ENCODE measurements at places on chromosomes 5 and 9. TPM values are rescaled to one million over a fixed set of nuclear protein-coding genes. Genes with fewer than 3 reads are reported as not detected.

The PCDHA3 gene
- 0.05 TPM for total RNA-seq

DNA sequence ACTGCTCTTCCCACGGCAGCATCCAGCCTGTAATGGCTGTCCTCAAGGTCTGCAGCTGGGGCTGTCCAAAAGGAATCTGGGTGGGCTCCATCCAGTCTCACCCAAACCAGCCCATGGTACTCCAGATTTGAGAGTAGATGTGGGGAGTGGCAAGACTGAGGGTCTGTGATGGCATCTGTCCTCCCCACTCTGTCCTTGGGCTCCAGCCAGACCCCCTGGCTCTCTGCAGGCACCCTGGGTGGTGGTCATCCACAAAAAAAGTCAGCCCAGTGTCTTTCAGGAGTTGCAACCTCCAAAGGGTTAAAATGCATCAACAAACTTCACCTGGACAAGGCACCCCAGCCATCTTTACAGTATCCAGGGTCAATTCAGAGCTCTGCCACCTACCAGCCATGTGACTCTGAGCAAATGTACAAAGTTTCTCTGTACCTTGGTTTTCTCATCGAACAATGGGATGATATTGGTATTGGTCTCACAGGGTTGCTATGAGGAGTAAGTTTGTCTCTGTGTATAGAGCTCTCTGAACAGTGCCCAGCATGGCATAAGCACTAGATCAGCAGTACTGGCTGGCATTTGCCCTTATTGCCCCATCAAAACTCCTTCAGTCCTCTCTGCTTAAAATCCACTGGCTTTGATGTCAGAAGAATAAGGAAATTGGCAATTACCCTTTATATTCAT, 7.3 kb upstream of the S1PR3 start:
- DNase-seq = no peak

The TPPP gene
- total RNA-seq = 2.1 TPM

DNA sequence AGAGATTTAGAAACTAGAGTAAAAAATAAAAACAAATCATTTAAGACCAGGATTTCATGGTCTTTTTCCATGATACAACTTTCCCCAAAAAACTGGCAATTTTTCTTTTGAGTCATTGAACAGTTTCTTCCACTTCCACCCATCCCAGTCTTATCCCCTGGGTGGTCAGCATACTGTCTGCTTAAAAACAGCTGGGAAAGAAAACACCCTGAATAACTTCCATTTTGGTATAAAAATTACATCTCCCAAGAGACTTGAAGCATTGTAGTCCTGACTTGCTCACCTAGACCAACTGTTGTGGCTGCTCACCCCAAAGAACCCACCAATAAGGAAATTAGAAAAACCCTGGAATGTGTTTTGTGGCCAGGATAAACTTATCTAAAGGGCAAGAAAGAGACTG, 731.3 kb downstream of the NR2F1-AS1 start:
- no peak for DNase-seq

The CEP72 gene
- 5.9 TPM for total RNA-seq

GRCh38 chr5:171427318-171428167, 8.1 kb downstream of the FGF18 start:
- DNase-seq = peak; percentile 28

GRCh38 chr5:145470396-145470979, 364.7 kb downstream of the PRELID2 start:
- no peak for DNase-seq

- DNase-seq = no peak
Measured at GRCh38 chr5:38467353-38468040, 88.9 kb downstream of the LIFR start.

GRCh38 chr5:34475249-34475966, 180.7 kb upstream of the RAI14 start:
- no peak for DNase-seq

DNA sequence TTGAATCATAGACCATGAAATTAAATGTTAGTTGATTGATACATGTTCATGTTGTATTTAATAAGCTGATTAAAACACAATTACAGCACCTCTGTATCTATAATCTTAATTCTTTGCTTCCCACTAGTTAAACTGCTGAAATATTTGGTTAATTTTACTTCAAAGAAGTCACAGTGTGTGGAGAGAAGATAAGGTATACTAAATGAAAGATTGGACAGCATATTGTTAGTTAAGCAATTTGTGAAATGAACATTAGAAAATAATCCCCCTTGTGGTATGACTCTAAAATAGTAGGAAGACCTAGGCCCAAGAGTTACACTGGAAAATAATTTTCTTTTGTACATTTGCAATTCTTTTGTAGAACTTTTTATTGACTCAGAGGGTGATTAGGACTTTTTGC, 30.3 kb downstream of the MAN2A1 start:
- DNase-seq = no peak

DNA sequence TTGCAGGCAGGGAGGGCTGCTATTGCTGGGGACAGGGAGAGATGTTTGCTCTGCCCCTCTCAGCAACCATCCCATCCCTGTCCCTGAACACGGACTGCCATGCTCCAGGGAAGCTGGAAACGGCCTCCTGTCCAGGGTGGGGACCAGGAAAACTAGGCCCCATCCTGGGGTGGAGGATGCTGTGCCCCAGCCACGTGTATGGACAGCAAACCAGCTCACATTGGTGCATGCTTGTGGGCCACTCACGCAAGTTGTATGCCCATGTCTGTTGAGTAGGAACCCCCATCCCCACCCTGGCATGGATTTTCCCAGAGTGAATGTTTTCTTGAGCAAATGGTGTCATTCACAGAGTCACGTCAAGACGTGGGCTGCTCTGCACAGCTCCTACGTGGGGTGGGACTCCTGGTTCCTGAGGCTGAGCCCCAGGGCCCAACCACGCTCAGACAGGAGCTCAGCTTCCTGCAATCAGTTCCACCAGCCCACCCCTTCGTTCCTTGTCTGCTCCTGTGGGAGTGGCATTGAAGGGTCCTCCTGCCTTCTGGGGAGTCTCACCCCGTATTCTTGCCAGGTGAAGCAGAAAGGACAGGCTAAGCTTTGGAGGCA, 4.6 kb downstream of the UNC5A start:
- DNase-seq = no peak

The NTRK2 gene
- total RNA-seq = 0.56 TPM

- DNase-seq = no peak
Measured at GRCh38 chr9:136665111-136665703, 2.5 kb downstream of the EGFL7 start.

The CACFD1 gene
- 10.1 TPM for total RNA-seq

The CACNA1B gene
- total RNA-seq = 0.05 TPM

DNA sequence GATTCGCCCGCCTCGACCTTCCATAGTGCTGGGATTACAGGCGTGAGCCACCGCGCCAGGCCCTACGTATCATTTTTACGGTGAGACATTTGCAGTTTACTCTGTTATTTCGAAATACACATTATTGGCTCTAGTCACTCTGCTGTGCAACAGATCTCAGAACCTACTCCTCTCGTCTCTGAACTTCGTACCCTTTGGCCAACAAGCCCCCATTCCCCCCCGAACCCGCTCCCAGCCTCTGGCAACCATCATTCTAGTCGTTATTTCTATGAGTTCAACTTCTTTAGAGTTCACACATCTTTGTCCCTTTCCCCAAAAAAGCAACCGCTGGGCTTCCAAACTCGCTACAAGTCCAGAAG, 735 bp downstream of the PTGR1 start:
- DNase-seq = peak; percentile 33

GRCh38 chr5:11383506-11384095, 520.6 kb downstream of the CTNND2 start:
- DNase-seq = no peak

The GFPT2 gene
- total RNA-seq = 0.37 TPM

- DNase-seq = no peak
Measured at GRCh38 chr5:11143456-11144267, 382.6 kb upstream of the DAP start.

The TMC1 gene
- not detected for total RNA-seq

The PTCH1 gene
- 2.5 TPM for total RNA-seq

The PPIC gene
- total RNA-seq = 14.6 TPM

GRCh38 chr5:92519811-92520632, 1061.0 kb downstream of the NR2F1-AS1 start:
- DNase-seq = no peak

- DNase-seq = no peak
Measured at GRCh38 chr5:1244976-1245375, 19.8 kb downstream of the SLC6A18 start.

DNA sequence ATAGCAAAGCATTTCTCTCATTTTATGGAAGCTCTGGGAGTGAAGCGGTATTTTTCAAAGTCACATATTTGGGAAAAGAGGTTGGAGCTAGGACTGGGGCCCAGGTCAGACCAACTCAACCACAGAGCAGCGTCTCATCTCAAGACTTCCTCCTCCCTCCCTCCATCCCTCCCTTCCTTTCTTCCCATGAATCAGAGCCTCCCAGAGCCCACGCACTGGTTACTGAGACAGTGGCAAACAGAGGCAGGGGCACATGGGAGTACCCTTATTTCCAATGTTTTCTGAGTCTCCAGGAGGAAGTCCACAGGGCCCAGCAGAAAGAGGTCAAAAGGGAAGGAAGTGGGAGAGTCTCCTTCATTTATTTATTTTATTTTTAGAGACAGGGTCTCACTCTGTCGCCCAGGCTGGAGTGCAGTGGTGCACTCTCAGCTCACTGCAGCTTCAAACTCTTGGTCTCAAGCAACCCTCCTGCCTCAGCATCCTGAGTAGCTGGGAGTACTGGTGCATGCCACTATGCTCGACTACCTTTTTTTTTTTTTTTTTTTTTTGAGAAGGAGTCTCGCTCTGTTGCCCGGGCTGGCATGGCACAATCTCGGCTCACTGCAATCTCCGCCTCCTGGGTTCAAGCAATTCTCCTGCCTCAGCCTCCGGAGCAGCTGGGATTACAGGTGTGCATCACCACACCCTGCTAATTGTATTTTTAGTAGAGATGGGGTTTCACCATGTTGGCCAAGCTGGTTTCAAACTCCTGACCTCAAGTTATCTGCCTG, 52.5 kb upstream of the CDKN2AIPNL start:
- no peak for DNase-seq

The TMEFF1 gene
- not detected for total RNA-seq

DNA sequence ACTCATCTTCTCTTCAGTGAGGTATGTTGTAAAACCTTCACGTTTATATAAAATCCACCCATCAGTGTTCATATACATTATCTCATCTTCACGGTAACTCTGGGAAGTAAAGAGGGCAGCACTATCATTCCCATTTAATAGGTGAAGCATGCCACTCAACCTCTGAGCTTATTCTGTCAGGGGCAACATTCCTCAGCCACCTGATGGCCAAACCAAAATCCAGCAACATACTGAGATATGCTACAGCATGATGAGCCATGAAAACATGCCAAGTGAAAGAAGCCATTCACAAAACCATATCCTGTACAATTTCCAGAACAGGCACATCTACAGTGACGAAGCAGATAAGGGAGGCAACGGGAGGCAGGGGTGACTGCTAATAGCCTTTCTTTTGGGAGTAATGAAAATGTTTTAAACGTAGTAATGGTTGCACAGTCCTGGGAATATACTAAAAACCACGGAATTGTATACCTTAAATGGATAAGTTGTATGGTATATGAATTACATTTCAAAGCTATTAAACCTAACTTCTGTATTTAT, 167.4 kb downstream of the TSSK1B start:
- DNase-seq = no peak

The ARID3C gene
- 2.6 TPM for total RNA-seq

DNA sequence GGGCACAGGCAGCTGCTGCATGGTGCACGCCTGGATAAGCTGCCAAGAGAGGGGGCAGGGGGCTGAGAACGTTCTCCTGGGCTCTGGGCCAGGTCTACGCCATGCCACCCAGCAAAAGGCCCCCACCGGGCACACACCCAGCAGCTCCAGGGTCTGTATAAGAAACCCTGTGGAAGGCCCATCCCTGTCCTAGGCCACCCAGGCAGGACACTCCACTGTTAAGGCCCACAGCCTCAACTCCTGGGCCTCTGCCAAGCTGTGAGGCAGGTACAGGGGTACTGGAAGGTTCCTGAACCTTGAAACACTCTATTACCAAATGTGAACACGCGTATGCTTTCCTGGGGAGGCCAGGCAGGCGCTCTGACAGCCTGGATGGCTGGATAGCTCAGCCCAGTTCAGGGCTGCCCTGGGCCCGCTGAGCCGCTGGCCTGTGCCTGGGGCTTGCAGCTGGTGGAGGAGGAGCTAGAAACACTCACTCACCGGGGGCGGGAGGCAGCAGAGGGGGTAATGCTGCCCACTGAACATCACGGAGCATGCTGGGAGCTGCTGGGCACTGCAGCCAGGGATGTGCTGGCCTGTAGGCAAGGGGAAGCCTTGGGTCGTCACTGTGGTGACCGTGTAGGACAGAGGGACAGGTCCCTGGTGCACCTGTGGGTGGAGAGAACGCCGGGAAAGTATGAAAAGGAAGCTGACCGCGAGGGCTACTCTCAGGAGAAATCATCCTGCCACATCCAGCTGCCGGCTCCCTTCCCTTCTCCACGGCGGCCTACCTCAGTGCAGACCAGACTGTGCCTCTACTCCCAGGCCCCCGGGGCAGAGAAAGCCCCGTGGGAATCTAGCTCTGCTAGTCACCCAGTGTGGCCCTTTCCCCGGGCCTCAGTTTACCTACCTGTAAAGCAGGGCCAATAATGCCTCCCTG, 6.0 kb downstream of the RNF44 start:
- no peak for DNase-seq

The MSANTD3 gene
- 7.3 TPM for total RNA-seq

The PRUNE2 gene
- total RNA-seq = 1.4 TPM

The DPYSL3 gene
- total RNA-seq = 3.6 TPM

GRCh38 chr5:170552621-170553115, 48.8 kb downstream of the KCNIP1 start:
- peak; percentile 36 for DNase-seq

- DNase-seq = no peak
Measured at GRCh38 chr5:5353681-5354080, 68.8 kb upstream of the ICE1 start.

GRCh38 chr9:93568169-93568568, 8.2 kb upstream of the PHF2 start:
- no peak for DNase-seq

GRCh38 chr9:14652729-14653377, 40.4 kb downstream of the ZDHHC21 start:
- no peak for DNase-seq

GRCh38 chr5:126812199-126812570, 35.2 kb downstream of the LMNB1 start:
- DNase-seq = no peak

GRCh38 chr9:83166372-83166771, 103.4 kb upstream of the RASEF start:
- DNase-seq = peak; percentile 40

- no peak for DNase-seq
Measured at GRCh38 chr9:77435688-77436087, 212.4 kb downstream of the GNA14 start.

The PCDHGA7 gene
- total RNA-seq = 0.67 TPM

- no peak for DNase-seq
Measured at GRCh38 chr5:90111364-90112032, 298.1 kb downstream of the CETN3 start.

The PCDHGA10 gene
- 2.0 TPM for total RNA-seq

The PCA3 gene
- total RNA-seq = 0.33 TPM

GRCh38 chr9:134059188-134059641, 8.6 kb downstream of the BRD3 start:
- DNase-seq = no peak

The FRMD3 gene
- 0.75 TPM for total RNA-seq

Measured in liver (tissue), 10 donors.